ENCODE measurements at places on chromosomes 12 and 14.
A peak's percentile ranks its signal among the peaks of the same experiment; 100 is the strongest.

GRCh38 chr14:103703433-103704385 is 11.5 kb downstream of the XRCC3 start:
- DNase-seq, result no peak

GRCh38 chr12:42426746-42427145 is 100.8 kb downstream of the PPHLN1 start:
- peak; percentile 75 for DNase-seq

DNA sequence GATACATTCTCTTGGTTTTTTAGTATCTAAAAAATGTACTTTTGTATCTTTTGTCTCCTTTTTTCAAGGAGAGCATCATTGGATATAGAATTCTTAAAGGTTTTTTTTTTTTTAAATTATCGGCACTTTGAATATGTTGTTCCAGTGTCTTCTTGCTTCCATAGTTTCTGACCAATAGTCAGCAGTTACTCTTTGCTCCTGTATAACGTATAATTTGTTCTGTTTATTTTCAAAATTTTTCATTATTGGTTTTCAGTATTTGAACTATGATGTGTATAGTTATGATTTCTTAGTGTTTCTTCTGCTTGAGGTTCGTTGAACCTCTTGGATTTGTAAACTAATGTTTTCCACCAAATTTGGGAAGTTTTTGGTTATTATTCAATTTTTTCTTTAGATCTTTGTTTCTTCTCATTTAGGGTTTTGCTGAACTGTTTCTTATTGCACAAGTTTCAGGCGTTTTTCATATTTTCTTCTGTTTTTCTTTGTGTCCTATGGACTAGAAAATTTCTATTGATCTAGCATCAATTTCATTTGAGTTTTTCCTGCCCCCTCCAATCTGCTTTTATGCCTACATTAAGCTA is 93.9 kb downstream of the PLBD1 start:
- DNase-seq, result peak; percentile 19

DNA sequence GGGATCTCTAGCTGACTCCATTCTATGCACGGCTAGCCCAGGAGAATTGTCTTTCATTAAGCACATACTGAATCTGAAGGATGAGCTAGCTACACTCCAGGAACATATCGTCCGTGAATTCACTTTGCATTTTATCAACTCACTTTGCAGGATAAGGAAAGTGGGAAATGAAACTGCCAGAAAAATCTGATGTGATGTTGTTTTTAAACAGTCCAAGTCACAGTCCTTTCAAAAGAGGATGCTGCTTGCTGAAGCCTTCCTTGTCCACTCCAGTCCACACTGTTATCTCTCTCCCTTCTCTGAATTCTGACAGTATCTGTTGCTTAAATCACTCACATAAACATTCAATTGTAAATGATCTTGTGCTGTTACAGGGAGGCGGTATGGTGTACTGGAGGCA is 12.7 kb upstream of the TMCC3 start:
- DNase-seq, result no peak

GRCh38 chr12:29230800-29231560 is 81.9 kb downstream of the FAR2 start:
- DNase-seq, result no peak

All from fibroblast of skin of right biceps (primary cell).